ENCODE measurements at places on chromosomes 4 and X.

DNA sequence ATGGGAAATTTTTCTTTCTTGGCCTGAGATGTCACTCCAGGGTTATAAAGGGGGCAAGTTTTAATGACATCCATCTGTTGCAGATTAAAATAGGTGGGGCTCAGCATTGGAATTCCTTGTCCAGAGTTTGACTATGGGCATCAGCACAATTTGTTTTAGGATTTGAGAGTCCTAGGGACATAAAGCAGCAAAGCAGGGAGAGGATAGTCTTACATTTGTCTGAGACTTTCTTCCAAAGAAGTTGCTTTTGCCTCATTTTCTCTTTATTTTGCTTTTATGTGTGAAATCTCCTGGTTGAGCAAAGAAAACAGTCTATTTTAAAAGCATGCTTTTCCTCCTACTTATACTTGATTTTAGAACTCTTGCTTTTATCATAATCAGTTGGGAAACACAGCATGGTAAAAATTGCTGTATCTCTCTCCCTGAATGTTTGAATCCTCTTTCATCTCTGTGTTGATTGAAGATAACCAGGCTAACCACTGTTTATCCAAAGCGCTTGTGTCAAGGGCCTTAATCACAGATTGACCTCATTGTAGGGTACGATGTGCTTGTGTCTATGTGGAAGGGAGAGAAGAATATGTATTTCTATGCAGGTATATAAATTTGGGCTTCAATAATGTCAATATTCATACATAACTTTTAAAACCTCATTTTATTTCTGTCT, 121.5 kb downstream of the ANK2 start:
- no peak for DNase-seq

DNA sequence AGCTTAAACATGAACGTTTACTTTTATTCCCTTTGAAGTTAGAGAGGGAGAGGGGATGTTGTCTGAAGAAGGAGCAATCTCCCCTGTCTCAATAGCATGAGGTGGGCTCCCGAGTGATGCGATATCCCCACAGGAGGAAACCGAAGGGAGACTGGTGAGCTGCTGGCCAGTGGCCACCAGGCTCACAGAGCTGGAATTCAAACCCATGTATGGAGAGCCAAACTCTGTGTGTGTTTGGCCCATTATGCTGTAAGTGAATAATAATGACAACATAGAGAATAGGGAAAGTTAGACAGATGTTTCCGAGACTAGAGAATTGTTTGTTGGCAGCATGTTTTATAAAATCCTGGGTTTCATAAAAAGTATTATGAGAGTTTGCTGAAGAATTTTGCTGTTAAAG, 66.1 kb upstream of the CLNK start:
- DNase-seq: peak; percentile 52

DNA sequence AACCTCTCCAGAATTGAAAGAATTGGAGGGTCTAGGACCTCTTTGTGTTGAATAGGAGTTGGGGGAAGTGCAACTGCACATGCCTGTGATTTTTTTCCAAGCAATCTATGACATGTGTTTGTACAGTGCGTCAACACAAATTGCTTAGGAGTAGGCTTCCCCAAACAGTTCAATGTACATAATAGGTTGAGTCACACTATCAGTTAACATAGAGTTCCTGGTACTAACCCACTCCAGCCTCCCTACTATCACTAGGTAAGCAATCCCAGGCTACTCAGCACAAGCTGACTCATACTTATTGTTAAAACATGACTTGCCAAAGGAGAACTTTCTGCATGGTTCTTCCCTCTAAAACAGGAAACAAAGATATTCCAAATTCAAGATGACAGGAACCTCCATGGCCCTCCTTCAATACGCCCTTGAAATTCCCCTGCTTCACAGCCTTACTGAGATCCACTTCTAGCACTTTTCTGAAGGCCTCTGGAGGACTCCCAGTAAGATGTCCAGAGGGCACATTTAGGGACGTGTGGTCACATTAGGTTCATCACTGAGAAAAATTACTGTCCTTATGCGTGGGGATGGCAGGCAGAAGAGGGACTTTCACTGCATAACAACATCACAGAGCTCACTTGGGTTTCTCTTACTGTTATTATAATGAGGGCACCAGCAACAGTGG, 8.4 kb upstream of the VSIG1 start:
- no peak for DNase-seq

DNA sequence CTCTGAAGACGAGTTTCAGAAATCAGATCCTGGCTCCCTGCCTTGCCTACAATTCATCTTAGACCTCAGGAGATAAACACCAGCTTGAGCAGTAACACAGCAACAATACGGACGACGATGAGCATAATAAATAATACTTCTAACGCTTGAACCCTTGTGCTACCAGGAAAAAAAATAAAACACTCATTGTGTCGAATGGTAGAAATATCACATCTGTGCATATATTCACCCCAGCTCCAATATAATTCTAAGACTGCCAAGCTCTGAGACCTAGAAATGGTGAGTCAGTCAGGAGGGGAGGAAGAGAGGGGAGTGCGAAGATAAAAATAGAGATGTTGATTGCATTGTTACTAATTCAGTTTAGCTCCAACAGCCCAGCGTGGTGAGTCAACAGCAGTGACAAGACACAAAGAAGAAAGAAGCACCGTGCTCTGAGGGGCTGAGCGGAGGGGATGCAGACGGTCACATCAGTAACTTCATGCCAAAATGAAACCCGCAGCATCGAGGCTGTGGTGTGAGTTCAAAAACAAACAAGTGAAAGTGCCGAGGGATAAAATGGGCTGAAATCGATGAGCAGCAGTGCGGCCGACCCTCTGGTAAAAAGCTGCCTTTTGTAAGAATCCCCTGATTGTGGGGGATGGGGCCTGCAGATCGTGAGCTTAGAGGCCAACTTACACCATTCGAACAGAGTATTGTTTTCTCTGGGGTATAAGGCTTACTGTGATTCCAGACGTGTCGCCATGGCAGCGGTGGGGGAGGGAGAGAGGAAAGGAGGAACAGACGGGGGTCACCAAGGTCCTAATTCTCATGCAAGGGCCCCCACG, 150.4 kb downstream of the MGST2 start:
- peak; percentile 55 for DNase-seq

GRCh38 chr4:144518181-144518895, 127.6 kb upstream of the HHIP start:
- no peak for DNase-seq

DNA sequence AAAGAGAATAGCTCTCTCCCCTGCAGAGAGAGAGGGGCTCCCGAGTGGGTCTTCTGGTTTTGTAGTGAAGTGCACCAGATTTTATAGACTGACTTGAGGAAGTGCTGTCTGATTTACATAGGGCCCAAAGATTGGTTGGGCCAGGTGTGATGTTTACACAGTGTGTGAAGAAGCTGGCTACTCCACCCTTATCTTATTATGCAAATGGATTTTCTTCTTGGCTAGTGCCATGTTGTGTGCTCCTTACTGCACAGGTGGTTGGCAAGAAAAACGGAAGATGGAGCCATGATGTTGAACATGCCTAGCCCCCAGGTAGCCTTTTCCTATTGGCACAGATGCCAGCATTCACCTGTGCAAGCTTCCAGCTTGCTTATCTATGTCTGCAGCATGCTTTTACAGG, 112.4 kb upstream of the ARHGAP24 start:
- no peak for DNase-seq

GRCh38 chr4:54783402-54784110, 125.8 kb downstream of the KIT start:
- DNase-seq: no peak

- DNase-seq: no peak
Observed at GRCh38 chr4:176810481-176811249, 17.9 kb upstream of the VEGFC start.
